Stimulated activated CD8-positive, alpha-beta memory T cell treated with anti-CD3 and anti-CD28 coated beads, Interleukin-2, amount 100 ng/mL, for 1 hour (primary cell): ENCODE measurements at places on chromosomes 3 and 15.

GRCh38 chr15:63163217-63163616 is 5.9 kb upstream of the RPS27L start:
- DNase-seq = no peak

DNA sequence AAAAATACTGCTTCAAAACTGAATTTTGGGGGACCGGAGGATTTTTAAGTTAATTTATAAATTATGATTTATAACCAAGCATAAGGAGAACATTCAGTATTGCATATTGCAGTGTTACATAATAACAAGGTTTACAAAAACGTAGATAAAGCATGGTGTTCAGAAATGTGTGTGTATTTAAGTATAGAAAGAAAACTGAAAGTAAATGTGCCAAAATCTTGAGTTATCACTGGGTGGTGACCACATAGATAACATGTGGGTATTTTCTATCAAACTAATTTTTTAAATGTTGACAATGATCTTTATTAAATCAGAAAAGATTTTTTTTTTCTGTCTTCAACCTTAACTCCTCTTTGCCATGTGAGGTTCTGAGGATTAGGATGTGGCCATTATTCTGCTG is 32.6 kb downstream of the EIF2AK4 start:
- DNase-seq = no peak

- DNase-seq = no peak
These were observed 743.7 kb upstream of the NECTIN3 start for GRCh38 chr3:110327870-110328269.

DNA sequence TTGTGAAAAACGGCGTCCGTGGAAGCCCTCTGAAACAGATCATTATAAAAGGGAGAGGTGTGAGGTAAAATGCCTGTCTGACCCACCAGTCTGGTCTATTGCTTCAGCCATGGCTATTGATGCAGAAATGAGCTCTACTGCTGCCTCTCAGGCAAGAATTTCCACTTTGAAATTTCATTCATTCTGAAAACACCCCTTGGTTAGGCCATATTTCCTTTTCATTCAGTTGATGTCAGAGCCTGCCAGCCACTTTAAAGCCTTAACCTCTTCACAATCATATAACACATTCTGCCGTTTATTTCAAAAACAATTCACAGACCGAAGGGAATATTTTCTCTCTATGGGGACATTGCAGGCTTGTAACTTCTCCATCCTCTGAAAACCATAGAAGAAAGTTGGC is 71.9 kb downstream of the FOXB1 start:
- no peak for DNase-seq

DNA sequence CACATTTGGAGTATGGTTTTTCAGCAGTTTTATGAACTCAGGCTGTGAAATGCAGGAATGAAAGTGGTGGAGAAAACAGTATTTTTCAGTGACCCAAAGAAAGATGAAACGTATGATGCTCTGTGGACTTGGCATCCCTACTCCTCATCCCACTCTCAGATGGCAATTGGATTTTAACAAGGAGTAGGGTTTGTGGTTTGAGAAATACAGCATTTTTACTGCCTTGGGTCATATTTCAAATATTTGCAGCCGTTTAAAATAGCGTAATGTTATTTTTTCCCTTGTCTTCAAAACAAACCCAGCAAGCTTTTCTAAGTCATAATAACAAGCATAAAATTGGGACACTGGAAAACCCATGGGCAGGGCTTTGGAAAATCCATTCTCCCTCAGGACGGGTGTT is 117.2 kb upstream of the LRIG1 start:
- DNase-seq = no peak

DNA sequence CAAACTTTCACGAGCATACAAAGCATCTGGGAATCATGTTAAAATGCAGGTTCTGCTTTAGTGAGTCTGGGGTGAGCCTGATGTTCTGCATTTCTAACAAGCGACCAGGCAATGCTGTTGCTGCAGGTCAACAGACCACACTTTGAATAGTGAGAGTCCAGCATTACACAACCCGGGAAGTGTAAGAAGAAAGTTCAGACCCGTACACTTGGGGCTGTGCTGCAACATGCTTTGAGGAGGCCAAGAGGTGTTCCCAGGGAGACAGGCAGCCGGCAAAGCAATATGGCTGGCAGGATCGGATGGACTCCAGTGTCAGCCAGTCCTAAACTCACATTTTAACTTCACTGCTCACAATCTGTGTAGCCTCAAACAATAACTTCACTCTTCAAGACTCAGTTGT is 134.2 kb downstream of the LIPC start:
- DNase-seq = no peak

DNA sequence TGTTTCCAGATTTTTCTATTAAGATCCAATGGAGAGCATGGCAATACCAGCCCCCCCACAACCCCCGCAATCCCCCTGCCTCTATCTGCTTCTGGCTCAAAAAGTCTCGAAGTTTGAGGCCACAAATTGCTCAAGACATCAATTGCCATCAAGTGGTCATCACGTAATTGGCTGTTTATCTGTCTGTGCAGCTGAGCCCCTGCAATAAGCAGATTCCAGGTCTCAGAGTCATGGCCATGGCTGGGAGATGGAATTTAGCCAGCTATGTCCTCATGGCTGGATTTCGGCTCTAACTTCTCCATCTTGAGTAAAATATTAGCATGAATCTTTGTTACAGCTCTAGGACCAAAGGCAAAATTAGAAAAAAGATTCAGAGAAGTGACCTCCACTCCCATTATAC is 22.7 kb downstream of the SSUH2 start:
- DNase-seq = no peak

DNA sequence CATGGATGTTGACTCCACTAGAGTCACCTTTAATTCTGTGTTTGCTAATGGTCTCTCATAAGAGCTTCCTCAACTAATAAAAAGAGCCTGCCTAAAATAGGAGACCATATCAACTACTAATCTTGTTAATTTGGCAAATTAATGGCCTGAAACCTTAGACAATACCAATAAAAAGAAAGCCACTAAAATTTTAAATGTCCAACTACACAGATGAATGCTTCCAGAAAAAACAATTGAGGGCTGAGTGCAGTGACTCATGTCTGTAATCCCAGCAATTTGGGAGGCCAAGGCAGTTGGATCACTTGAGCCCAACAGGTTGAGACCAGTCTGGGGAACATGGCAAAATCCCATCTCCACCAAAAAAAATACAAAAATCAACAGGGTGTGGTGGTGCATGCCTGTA is 230.9 kb downstream of the NSUN3 start:
- DNase-seq = no peak

DNA sequence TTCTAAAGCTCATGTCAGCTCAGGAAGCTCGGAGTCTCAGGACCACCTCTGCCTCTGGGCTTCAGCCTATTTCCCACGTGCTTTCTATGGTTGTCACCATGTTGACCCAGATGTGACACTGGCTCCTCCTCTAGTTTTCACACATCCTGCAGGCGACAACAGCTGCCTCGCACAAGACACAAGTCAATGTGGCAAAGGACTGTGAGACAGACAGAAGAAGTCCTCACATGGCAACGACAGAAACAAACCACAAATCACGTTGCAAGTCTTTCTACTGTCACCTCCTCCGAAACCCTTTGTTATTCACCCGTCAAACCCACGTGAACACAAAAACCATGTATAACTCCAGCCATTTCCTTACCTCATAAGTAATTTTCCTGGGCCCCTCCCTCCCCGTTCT is 194.5 kb downstream of the MEX3B start:
- no peak for DNase-seq

DNA sequence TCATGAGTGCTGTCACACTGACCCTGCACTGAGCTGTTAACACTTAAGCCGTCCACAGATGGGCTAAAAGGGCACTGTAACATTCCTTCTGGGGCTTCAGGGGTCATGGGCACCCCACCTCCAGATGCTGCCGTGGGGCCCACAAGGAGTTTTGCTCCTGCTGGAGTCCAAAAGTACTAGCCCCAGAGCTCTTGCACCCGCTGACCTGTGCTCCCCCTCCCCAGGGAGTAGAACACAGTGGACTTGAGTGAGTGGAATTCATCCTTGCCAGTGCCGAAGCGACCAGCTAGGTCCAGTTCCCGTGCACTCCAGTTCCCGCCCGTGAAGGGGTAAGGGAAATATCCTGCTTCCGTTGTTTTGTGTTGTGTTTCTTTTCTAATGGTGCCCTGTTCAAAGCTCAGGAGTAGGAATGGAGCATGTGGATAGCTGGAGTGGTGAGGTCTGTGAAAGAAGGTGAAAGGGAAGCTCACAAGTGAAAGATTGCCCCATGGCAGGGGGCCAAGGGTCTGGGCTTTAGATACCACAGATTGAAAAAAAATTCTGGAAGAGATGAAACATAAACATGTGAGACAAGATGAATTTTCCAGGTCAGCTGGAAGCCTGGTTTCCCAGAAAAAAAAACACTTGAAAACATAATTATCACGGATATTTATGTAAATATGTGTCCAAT is 36.6 kb downstream of the SLCO2A1 start:
- no peak for DNase-seq

DNA sequence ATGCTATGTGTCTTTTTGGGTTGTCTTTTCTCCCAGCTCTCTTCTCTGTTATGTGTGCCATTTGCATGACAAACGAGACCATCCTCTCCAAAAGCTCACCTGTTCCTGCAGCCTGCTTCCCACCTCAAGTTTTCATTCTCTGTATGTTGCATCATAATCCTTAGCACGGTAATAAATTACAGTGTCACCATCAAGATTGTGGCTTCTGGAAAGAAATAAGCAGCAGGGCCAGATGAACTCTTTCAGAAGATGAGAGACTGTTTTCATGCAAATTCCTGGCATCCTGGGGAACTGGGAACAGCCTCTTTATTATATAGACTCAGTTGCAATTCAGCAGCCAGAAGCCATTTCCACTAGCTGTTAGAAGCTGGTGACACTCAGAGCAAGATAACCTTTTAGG is 436.7 kb downstream of the EPHB1 start:
- DNase-seq = no peak

DNA sequence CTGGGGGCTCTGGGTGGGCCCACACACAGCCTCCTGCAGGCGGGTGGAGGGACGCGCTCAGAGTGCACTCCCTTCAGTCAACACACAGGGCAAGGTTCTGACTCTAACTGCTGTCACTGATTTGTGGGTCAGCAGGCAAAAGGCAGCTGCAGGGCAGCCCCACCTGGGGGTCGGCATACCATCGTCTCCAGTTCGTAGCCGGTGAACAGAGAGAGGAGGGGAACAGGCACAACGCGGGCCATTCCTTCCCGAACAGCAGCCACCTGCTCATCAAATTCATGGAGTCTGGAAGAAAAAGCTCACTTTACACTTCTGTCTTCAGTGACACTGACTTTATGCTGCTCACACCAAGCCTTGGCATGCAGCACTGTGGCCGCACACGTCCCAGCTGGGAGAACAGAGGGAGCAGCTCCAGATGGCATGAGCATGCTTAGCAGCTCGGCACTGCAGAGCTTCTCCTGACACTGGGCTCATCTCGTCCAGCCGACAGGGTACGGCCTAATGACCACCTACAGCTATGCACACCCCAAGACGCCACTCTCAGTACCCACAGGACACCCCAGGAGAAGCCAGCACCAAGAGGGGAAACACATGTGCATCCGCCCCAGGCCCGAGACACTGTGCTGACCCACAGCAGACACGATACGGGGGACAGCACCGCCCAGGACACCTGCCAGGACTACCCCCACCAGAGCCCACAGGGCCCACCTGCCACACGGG is 14.4 kb upstream of the OCA2 start:
- DNase-seq = no peak

GRCh38 chr15:66826507-66826906 is 124.5 kb downstream of the SMAD6 start:
- no peak for DNase-seq

GRCh38 chr3:36480911-36481648 is 100.8 kb downstream of the STAC start:
- no peak for DNase-seq

- DNase-seq = no peak
These were observed 286.5 kb downstream of the NSUN3 start for GRCh38 chr3:94349310-94349878.

DNA sequence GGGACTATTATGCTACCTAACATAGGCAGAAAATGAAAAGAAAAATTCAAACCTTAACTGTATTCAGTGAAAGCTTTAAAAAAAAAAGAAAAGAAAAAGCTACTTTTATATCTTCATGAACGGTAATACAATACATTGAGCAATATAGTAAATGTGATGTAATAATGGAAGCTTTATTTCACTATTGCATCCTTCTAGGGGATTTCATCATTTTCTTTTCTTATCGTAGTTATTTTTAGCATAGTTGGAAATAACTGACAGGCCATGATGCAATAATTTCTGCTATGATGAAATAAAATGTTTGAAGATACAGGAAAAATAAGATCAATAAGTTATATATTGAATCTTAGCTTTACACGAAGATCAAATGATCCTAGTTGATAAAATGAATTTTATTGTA is 40.3 kb upstream of the ZCWPW2 start:
- DNase-seq = no peak

DNA sequence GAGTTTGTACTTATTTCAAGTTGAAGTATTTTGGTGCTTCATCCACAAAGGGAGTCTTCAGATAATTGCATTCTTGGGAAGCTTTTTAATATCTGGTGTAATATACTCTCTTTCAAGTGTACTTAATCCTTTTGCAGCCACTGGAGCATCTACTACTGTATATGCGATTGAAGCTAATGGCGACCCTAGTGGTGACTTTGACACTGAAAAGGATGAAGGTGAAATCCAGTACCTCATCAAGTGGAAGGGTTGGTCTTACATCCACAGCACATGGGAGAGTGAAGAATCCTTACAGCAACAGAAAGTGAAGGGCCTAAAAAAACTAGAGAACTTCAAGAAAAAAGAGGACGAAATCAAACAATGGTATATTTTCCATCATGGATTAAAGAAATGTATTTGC is 42.6 kb downstream of the CHD2 start:
- no peak for DNase-seq

DNA sequence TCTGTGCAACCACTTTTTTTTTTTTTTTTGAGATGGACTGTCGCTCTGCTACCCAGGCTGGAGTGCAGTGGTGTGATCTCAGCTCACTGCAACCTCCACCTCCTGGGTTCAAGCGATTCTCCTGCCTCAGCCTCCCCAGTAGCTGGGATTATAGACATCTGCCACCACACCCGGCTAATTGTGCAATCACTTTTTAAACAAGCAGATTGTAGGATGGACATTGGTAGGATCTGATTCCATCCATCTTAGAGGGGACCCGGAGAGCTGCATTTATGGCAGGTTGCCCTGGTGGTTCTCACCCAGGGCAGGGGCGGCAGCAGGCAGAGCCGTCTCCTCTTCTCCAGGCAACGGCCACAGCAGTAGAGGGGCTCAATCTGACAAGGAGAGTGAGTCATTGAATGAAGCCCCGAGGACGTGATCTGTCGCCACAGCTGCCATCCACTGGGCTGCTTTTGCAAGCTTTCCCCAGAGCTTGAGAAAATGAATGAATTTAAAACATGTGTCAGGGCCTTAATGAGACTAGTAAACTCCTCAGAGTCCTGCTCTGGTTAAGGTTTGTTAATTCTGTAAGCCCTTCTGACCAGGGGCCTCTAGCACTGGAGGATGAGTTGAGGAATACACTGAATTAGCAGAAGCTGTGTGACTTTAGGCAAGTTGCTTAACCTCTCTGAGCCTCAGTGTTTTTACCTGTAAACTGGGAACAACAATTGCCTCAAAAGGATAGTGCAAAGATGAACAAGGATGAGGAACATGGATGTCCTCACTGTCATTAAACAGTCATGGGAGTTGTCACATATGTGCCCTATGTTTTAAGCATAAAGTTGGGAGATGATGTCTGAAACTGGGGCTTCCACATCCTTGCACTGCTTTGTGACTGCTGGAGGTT is 129.1 kb downstream of the ASB7 start:
- no peak for DNase-seq
